ENCODE measurements at places on chromosomes 3 and 15.

DNA sequence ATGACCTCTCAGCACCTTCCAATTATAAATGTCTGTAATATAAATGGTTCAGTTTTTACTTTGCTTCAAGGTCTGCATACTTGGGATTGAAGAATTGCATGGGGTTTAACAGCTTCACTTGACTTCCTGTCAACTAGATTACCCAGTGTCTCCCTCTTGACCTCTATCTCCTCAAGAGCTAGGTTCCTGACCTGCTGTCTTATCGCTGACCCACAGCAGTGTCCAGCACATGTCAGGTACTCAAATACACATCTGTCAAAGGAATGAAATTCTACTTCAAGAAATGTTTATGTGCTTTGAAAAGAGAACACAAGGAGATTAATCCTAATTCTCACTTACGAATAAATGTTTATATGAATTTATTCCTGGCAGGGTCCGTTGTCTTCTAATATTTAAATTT, 284.5 kb downstream of the SLC9A9 start:
- no peak for DNase-seq

GRCh38 chr15:32716915-32717425, 834 bp upstream of the GREM1 start:
- DNase-seq: no peak

DNA sequence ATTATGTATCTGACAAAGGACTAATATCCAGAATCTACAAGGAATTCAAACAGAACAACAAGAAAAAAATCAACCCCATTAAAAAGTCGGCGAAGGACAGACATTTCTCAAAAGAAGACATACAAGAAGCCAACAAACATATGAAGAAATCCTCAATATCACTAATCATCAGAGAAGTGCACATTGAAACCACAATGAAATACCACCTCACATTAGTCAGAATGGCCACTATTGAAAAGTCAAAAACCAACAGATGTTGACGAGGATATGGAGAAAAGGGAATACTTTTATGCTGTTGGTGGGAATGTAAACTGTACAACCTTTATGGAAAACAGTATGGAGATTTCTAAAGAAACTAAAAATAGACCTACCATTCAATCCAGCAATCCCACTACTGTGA, 233.1 kb upstream of the PLSCR5 start:
- no peak for DNase-seq

GRCh38 chr3:148607491-148607890, 90.2 kb upstream of the AGTR1 start:
- DNase-seq: no peak

DNA sequence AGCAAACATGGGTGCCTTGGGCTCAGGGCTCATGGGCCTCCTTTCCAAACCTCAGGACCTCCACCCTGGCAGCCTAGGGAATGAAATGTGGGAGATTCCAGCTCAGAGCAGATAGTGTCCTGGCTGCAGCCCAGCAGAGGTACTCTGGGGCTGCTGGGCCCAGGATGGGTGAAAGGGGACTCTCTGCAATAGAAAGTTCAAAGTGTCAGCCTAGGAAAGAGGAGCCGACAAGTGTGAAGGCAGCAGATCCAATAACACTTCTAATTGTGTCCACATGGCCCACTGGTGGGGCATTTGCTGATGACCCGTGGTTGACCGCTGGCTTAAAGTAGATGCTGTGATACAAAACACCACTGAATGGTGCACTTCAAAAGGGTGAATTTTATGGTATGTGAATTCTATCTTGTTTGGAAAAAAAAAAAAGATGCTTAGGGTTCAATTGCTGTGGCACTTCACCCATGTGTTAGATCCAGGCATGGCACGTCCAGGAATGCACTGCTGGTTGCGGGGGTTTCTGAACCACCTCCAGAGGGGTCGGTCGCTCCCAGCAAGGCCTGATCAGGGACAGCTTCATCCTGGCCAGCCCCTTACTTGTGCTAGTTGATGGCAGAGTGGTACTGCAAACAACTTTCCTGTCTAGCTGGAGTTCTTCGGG, 20.9 kb downstream of the AMOTL2 start:
- no peak for DNase-seq

DNA sequence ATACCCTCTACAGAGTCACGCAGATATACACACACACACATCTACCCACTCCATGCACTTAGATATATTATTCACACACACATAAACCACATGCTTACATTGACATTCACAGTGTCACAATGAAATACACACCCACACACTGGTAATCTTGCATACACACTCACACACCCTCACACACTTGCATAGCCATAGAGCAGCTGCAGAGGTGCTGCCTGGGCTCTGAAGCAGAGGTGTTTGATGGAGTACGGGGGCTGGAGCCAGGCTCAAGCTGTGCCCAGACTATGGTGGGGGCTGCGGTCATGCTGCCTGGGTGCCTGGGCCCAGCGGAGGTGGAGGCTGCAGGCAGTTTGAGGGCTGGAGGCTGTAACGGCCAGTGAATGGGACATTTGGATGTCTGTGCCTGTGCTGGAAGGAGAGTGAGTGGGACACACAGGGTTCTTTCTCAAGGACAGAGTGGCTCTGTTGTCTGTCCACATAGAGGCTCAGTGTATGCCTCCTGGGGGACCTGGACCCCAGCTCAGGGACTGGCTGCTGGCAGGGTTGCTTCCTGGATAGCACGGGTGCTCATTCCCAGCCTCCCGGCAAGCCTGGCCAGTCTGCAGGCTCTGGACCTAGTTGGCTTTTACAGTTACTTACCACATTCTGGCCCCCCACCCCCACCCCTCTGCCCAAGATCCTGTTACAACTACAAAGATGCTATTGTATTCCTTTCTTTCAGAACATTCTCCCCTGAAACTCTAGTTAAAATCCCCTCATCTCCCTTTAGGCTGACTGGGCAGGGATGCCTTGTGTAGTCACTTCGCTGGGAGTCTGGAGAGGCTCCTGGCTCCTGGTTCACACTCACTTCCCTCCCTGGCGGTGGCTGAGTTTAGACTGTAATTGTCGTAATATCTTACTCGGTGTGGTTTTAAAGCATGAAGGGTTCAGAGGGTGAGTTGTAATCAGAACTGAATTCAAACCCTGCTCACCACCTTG, 12.5 kb downstream of the GASK1A start:
- DNase-seq: no peak

- DNase-seq: no peak
Observed at GRCh38 chr3:175590745-175591144, 731.6 kb downstream of the NAALADL2 start.

- no peak for DNase-seq
Observed at GRCh38 chr15:52289629-52290081, 5.9 kb downstream of the MYO5C start.

- DNase-seq: no peak
Observed at GRCh38 chr3:170012683-170013400, 25.0 kb upstream of the GPR160 start.
